Left lung (tissue), 14 donors: ENCODE measurements at places on chromosomes 1 and 21.

DNA sequence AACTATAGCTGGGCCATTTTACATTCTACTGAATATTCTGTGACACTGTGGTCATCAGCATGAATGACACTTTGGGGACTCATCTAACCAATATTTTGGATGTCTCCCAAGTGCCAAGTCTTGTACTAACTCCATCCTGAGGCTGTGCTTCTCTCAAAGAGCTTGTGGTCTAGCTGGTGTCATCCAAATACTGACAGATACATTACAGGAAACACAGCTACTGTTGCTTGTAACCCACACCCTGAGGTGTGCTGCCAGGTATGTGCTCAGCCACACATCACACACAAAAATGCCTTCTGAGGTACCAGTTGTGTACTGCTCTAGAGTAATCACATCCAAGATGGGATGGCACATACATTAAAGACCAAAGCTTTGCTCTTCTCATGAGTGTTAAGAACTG, 81.6 kb downstream of the ST6GALNAC5 start:
- DNase-seq, result no peak

DNA sequence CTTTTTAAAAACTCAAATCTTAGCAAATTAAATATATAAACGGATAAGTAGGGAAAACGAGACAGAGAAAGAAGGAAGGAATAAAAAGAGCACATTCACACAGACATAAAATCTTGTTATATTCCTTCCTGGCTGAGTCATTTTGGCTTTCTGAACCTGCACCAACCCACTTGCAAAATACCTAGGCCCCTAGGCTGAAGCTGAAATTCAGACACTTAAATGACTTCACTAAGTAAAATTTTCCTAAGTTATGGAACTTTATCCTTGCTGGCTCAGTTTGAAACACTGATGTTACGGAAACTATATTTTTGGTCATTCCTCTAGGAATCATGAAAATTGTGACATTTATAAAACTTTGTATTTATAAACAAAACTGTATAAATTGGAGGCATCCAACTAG, 462.8 kb upstream of the NFIA start:
- no peak for DNase-seq

GRCh38 chr1:220290140-220290761, 18.0 kb upstream of the RAB3GAP2 start:
- no peak for DNase-seq

DNA sequence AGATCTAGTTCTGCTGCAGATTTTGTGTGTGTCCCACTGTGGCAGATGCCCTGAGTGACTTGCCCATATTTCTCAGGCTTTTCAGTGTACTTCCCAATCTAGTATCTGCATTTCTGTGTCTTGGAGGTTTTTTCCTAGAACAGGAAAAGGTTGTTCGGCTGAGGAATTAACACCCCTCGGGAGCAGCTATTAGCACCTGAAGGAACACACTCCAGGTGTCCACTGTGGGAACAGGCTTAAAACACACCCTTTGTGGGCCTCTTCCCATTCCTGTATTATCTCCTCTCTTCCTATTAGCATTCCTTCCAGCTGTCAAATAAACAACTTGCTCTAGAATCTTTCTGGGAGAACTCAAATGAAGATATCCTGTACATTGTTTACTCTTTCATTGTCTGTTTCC, 178.3 kb downstream of the HMCN1 start:
- no peak for DNase-seq

DNA sequence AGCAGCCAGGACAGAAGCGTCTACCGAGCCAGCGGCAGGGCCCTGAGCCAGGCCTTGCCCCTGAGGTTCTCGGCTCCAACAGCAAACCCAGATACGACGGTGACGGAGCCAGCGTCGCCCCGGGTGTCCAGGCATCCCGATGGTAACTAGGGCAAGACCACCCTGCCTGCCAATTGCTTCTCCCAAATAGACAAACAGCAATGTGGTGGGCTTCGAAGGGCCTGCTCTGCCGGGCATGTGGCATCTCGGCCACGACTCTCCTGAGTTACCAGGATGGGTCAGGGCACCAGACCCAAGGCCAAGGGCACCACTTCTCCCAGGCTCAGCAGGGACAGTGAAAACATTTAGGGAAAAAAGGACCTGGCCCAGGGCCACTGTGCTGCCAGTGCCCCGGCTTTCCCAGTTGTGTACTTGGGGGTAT, 3.2 kb upstream of the ACTRT2 start:
- peak; percentile 17 for DNase-seq

GRCh38 chr1:111585447-111586086, 34.0 kb upstream of the RAP1A start:
- no peak for DNase-seq

- no peak for DNase-seq
Observed at GRCh38 chr21:34046917-34047316, 26.5 kb upstream of the MRPS6 start.

DNA sequence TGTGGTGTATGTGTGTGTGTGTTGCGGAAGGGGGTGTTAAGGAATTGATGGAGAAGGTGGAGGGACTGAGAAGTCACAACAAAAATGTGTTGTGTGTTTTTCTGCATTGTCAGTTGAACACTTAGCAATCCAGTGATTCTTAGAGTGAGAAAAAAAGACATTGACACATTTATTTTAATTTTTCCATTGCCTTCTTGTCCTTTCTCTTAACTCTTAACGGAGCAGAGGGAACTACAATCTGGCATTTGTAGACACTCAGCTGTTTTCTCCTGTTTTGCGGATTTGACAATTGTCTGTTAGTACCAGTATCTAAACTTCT, 725 bp downstream of the C1orf53 start:
- no peak for DNase-seq

DNA sequence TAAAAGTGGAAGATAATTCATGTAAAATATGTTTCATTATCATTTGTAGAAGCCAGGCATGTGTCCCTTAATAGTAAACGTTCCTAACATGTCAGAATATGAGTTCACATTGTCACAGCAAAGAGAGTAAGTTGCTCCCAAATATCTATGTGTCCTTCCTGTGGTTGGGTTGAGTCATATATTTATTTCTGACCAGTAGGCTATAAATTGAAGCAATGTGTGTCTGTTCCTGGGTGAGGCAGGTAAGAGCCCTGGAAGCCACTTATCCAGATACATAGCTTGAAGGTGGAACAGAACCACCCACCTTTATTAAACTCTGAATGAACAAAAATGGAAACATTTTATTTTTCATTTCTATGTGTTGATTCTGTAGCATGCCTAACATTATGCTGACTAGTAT, 2251.6 kb downstream of the NCAM2 start:
- no peak for DNase-seq

GRCh38 chr1:189616893-189617292, 860.8 kb downstream of the BRINP3 start:
- no peak for DNase-seq

DNA sequence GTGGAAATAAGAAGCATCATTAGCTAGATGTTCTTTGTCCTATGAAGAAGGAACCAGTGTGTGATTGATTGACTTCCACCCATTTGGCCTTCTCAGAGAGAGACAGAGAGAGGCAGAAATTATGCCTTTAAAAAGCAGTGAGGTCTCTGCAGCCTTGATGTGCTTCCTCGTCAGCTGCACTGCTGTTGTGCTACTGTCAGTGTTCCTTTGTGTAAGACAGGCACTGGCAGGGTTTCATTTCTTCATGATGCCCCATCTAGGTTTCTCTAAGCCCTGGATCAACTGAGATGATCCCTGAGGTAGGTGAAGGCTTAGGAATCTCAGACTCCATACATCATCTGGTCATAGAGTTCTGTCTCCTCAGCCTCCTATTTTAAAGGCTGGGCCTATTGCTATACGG, 34.9 kb downstream of the GPR3 start:
- no peak for DNase-seq

- DNase-seq, result no peak
Observed at GRCh38 chr1:71294178-71294577, 213.3 kb upstream of the ZRANB2 start.

- no peak for DNase-seq
Observed at GRCh38 chr1:110237386-110238152, 27.5 kb downstream of the KCNC4 start.

- no peak for DNase-seq
Observed at GRCh38 chr1:220380885-220381284, 108.6 kb upstream of the RAB3GAP2 start.

DNA sequence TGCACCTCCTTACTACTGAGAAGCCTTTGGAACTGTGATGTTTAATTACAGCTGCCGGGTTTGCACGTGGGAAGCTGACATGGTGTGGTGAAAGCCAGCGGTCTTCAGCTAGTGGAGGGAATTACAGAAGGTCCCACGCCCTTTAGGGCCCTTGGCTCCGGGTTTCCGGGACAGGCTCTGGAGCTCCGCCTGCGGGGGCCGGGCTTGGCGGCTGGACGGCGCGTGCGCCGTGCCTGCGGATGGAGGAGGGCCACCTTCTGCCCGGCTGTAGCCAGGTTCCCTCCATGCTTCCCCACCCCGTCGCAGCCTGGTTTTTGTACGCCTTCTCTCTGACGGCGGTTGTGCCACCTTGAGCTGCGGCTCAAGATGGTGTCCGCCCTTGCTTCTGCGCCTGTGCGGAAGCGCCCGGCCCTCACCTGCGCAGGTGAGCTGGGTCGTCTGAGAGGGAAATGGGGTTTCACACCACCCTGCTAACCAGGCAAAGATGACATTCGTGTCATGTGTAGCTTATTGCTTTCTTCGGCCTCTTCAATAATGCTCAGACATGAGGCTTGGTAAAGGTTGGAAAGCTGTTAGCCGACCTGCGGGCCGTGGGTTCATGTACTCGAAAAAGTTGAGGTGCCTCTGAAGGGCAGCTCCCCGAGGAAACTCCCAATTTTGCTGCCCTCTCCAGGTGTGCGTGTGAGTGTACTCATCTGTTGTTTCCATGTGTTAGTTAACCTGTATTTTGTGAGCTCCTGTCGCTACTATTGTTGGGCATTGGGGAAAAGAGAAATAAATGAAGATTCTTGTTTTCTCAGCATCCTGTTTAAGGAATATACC, 36.6 kb upstream of the OPRD1 start:
- peak; percentile 96 for DNase-seq

GRCh38 chr1:62682531-62682930, 5.7 kb downstream of the DOCK7 start:
- no peak for DNase-seq

DNA sequence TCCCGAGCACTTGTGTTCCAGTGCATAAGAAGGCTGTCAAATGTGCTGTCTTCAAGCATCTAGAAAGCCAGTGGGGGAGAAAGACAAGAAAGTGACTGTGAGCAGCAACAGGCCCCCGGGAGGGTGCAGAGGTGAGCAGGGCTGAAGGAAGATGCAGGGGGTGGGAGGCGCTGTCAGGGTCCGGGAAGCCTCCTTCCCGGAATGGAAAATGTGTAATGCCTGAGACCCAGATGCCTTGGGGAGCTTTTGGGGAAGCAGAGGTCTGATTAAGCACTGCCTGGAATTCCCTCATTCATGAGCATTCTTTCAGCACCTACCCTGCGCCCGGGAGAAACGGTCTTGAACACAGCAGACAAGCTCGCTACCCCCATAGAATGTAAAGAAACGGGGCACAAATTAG, 1.3 kb downstream of the NPHP4 start:
- DNase-seq, result no peak

- DNase-seq, result no peak
Observed at GRCh38 chr1:164659621-164660411, 100.8 kb downstream of the PBX1 start.

DNA sequence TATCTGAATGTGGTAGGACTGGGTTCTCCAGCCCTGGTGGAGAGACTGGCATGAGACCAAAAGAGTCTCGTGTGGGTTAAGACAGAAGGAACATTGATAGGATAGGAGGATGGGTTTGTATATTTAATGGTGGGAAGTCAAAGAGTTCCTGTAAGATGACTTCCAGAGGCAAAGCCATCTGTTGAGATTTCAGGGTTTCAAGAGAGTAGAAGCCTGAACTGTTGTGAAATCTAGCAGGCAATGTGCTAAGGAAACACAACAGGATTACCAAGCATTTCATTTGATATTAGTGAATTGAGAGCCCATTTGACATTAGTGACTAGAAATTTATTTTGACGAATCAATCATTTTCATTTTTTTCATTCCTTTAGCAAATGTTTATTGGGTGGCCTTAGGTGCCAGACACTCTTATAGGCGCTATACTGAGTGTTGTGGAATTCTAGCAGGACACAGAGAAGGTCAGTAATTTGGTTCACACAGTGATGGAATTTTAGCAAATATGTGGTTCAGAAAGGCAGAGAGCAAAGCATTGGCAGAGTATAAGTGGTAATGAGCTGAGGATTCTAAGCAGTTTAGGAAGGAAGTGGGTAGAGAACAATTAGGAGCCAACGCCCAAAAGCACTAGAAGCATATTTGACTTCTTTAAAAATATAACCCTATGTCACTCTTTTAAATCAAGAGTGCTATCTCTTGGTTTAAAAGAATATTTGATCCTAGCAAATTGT, 149.3 kb downstream of the AK5 start:
- no peak for DNase-seq

GRCh38 chr1:16067127-16067768, 6.2 kb downstream of the FAM131C start:
- DNase-seq, result no peak

DNA sequence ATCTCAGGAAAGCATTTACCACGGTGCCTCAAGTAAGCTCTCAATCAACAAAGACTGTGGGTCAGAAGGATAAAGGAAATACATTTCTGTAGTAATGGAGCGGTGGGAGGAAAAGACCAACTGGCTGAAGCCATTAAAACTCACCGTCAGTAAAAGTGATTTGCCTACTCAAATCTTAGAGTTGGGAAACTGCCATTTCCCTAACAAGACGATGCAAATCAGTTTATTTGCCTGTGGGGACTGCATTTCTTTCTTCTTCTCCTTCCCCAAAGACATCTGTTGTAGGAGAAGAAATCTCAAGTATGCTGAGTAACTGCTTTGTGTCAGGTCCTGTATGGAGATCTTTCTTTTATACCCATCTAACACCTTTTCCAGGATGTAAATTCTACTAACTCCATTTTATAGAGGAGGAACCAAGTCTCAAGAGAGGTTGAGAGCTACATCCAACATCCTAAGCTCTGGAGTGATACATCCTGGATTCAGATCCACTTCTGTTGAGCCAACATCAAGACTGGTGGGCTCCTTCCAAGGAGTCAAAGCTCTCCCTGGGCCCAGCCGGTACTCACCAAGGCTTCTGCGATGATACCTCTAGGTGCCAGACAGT, 219.3 kb upstream of the FGGY start:
- no peak for DNase-seq

- no peak for DNase-seq
Observed at GRCh38 chr1:86468501-86468977, at the start of gene CLCA1. TSS of gene CLCA1 (plus strand) at chr1:86468927. CDS start at chr1:86468972, 45 bp downstream.
